Activated CD4-positive, alpha-beta T cell treated with anti-CD3 and anti-CD28 coated beads, Interleukin-2, Interleukin-6, amounts not matched to agents 100 ng/mL and 50 ng/mL, durations not matched to agents 16 hours and 8 hours (primary cell): ENCODE measurements at places on chromosomes 3 and 15.

- DNase-seq, result no peak
Observed at GRCh38 chr15:27867861-27868260, 231.3 kb downstream of the OCA2 start.

GRCh38 chr15:53323191-53323590, 436.3 kb downstream of the WDR72 start:
- no peak for DNase-seq

DNA sequence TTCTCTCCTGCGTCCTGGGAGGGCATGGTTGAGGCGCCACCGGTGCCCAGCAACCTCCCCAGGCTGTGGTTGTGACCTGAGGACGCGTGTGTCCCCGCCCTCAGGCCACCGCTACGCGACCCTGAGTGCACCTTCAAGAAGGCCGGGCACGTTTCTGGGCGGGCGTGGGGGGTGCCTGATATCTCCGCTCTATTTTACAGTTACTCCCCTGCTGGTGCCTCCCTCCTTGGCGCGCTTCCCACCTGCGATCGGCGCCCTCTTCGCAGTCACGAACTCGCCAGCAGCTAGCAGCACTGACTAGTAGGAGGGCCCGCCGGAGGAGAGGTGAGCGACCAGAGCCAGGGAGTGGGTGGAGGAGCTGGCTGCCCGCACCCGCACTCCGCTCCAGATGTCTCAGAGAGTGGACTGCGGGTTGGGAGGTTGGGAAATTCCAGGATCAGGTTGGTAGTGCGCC, 43.2 kb upstream of the POLG start:
- no peak for DNase-seq

DNA sequence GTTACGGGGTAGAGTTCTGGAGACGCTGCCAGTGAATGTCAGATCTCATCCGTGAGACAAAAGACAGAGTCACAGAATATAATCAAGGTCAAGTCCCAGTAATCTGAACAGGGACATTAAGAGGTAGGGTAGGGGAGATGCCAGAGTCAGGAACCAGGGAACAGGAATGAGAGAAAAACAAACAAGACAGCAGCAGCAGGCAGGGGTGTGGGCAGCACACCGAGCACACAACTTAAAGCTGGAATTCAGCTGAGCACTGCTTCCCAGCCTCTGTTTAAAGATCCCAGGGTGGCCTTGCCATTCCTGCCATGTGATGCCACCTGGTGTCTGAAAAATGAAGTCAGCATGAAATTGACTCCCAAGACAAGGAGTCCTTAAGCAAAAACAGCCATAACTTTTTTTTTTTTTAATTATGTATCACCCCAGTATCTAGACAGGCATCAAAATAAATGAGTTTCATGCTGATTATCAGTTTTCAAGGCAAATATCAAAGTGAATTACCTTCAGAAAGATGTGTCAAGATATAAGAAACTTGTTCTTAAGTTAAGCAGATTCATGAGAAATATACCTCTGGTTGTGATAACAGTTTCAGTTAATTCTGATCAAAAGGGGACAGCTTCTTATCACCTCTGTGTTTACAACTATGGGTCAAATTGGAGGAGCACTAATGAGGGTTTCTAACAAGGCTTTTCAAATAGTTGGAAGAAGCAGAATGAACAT, 203.7 kb downstream of the SLC9A9 start:
- peak; percentile 27 for DNase-seq

GRCh38 chr3:149883134-149883533, 70.1 kb downstream of the RNF13 start:
- DNase-seq, result no peak
